Neural progenitor cell (in vitro differentiated cells): ENCODE measurements at places on chromosomes 12 and 14.

DNA sequence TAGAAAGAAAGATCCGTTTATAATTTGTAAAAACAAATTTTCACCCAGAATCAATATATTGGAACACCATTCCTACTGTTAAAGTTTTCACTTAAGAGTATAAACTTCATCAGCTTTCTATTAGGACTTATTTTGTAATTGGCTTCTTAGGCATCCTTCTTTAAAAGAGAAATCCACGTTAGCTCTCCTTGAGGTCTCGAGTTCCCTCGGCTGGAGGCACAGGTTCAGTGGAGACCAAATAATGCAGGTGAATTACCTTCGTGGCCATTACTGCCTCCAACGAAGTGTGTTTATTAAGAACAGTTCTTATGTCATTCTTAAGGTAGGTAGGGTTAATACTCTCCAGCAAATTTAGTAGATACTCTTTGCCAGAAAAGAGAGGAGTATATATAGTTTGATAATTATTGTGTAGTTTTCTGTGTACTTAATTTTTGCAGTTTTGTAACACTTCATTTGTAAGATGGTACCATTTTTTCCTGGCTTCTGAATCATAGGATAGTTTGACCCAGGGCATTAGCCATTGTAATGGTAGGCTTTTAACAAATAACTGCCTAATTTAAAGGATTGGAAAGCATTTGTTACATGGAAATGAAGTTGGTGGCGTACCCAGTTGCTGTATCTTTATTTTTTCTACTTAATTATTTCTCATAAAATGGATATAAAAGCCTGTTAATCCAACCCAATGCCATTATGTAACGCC, 2.2 kb downstream of the CALM1 start:
- H3K27me3 ChIP-seq = peaks cover 3% of the 10 kb centered on the region
- H3K4me3 ChIP-seq = peak overlapping the region; percentile 100
- peaks cover 7% of the 10 kb centered on the region for H3K36me3 ChIP-seq

- no peaks in the 10 kb centered on the region for H3K4me1 ChIP-seq
- no peaks in the 10 kb centered on the region for H3K36me3 ChIP-seq
- no peak for DNase-seq
These were observed 84.5 kb upstream of the PDZRN4 start for GRCh38 chr12:41103614-41104013.

DNA sequence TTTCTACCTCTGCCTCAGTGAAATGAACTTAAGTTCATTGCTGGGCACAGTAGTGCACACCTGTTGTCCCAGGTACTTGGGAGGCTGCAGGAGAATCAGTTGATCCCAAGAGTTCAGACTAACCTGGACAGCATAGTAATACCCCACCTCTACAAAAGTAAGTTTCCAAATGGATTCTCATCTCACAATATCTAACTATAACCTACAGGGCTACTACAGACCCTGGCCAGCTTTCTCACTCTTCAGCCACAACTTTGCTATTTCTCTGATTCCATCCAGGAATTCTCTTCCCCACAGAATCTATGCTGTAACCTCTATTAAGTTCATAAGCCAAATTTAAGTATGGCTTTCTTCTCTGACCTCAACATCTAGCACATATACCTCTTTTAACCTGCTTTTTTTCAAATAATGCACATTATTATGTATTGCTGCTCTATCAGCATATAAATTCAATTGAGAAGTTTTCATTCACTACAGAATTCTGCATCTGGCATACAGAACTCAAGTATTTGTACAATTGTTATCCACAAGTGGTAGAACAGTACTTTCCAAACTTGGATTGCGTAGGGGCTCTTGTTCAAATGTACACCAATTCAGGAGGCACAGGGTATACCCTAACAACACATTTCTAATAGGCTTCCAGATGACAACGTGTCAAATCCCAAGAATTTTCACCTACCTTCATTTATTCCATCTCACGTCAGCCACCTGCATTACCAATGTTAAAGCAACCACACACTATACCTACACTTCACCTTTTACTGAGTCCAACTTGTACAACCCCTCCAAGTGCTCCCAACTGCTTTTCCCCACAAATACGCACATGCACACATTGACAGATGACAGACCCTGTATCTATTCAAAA, 3.8 kb downstream of the RPS29 start:
- H3K27me3 ChIP-seq = no peaks in the 10 kb centered on the region
- H3K36me3 ChIP-seq = peaks cover 15% of the 10 kb centered on the region
- DNase-seq = no peak
- H3K27ac ChIP-seq = no peak overlapping the region
- peaks cover 6% of the 10 kb centered on the region for H3K4me1 ChIP-seq

DNA sequence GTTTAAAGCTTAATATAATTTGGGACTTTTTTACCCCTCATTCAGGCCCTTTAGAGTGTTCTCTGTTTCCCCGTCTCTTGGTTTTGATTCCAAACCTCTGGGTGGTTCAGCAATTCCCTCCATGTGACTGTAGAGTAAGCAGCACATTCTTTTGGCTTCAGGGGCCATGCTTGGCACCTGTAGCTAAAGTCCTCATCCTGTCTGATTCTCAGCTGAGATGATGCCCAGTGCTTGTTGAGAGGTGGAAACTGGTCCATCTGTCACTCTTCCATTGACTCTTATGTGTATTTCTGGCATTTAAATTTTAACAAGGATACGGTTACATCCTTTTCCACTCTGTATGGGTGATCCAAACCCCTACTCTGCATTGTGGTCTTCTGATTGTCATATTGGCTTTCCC, 127.1 kb downstream of the DIO2 start:
- no peaks in the 10 kb centered on the region for H3K4me1 ChIP-seq
- no peaks in the 10 kb centered on the region for H3K36me3 ChIP-seq
- no peak for DNase-seq
- H3K27ac ChIP-seq = no peak overlapping the region

- H3K27me3 ChIP-seq = no peaks in the 10 kb centered on the region
- no peaks in the 10 kb centered on the region for H3K36me3 ChIP-seq
- no peaks in the 10 kb centered on the region for H3K4me1 ChIP-seq
- H3K27ac ChIP-seq = no peak overlapping the region
- DNase-seq = no peak
These were observed 167.6 kb downstream of the TTC8 start for GRCh38 chr14:88992011-88992410.

GRCh38 chr14:75968456-75968855, 13.3 kb downstream of the TGFB3 start:
- no peaks in the 10 kb centered on the region for H3K4me1 ChIP-seq
- H3K4me3 ChIP-seq = no peak overlapping the region
- H3K27me3 ChIP-seq = no peaks in the 10 kb centered on the region
- no peak overlapping the region for H3K27ac ChIP-seq

- peak; percentile 91 for DNase-seq
- H3K4me1 ChIP-seq = peaks cover 39% of the 10 kb centered on the region
- peak overlapping the region; percentile 46 for H3K4me3 ChIP-seq
- peak overlapping the region; percentile 93 for H3K27ac ChIP-seq
- H3K27me3 ChIP-seq = no peaks in the 10 kb centered on the region
These were observed 17.3 kb upstream of the YY1 start for GRCh38 chr14:100221533-100222223.

- H3K36me3 ChIP-seq = no peaks in the 10 kb centered on the region
- DNase-seq = no peak
- H3K4me1 ChIP-seq = no peaks in the 10 kb centered on the region
- H3K4me3 ChIP-seq = no peak overlapping the region
- no peaks in the 10 kb centered on the region for H3K27me3 ChIP-seq
These were observed 165.9 kb upstream of the AMIGO2 start for GRCh38 chr12:47245623-47246022.

GRCh38 chr12:132279184-132279889, 50.1 kb downstream of the GALNT9 start:
- H3K4me1 ChIP-seq = peaks cover 18% of the 10 kb centered on the region
- peaks cover 9% of the 10 kb centered on the region for H3K27me3 ChIP-seq
- DNase-seq = no peak
- no peaks in the 10 kb centered on the region for H3K36me3 ChIP-seq

GRCh38 chr14:81192594-81192993, 28.2 kb downstream of the GTF2A1 start:
- H3K36me3 ChIP-seq = peaks cover 52% of the 10 kb centered on the region
- no peak overlapping the region for H3K27ac ChIP-seq
- H3K27me3 ChIP-seq = no peaks in the 10 kb centered on the region
- DNase-seq = no peak

DNA sequence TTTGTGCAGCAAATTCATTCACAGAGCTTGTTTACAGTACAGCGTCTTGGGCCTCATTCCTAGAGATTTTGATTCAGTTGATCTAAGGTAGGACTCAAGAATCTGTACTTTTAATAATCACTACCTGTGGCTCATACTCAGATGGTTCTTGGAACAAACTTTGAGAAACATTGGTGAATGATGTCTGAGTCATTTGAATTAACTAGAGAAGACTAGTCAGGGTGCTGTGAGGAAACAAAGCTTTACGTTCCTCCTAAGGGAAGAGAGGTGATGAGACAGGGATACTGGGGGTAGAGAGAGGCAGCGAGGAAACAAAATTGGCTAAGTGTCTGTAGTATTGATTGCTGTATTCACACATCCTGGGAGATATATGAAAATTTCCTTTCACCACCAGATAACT, 109.4 kb downstream of the SLC15A5 start:
- H3K4me1 ChIP-seq = peaks cover 4% of the 10 kb centered on the region
- H3K27me3 ChIP-seq = peaks cover 5% of the 10 kb centered on the region
- no peaks in the 10 kb centered on the region for H3K36me3 ChIP-seq
- H3K4me3 ChIP-seq = no peak overlapping the region

- no peak for DNase-seq
- H3K36me3 ChIP-seq = no peaks in the 10 kb centered on the region
- no peak overlapping the region for H3K4me3 ChIP-seq
- peaks cover 100% of the 10 kb centered on the region for H3K27me3 ChIP-seq
These were observed 78.7 kb downstream of the FZD10 start for GRCh38 chr12:130240831-130241590.

GRCh38 chr14:79018836-79019235, 848.7 kb downstream of the NRXN3 start:
- H3K4me1 ChIP-seq = no peaks in the 10 kb centered on the region
- H3K36me3 ChIP-seq = no peaks in the 10 kb centered on the region
- no peak for DNase-seq

DNA sequence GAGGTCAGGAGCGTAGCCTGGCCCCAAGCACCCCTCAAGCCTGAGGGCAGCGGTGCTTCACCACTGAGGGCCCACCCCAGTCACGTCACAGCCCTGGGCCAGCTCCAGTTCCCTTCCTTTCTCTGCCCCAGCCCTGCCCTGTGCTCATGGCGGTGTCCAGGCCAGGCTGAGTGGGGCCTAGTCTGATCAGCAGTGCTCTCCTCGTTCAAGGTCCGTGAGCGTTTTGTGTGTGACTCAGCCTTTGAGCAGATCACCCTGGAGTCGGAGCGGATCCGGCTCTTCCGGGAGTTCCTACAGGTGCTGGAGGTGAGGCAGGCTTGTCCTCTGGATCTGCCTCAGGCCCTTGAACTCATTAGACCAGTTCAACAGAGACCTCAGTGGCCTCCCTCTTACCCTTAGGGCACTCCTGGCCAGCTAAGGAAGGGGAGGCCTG, 19.0 kb downstream of the PRPF40B start:
- H3K36me3 ChIP-seq = no peaks in the 10 kb centered on the region
- H3K27me3 ChIP-seq = no peaks in the 10 kb centered on the region
- peaks cover 4% of the 10 kb centered on the region for H3K4me1 ChIP-seq
- DNase-seq = no peak
- H3K4me3 ChIP-seq = no peak overlapping the region

GRCh38 chr14:55221968-55222367, 30.6 kb upstream of the DLGAP5 start:
- DNase-seq = no peak
- peaks cover 9% of the 10 kb centered on the region for H3K4me1 ChIP-seq
- H3K36me3 ChIP-seq = no peaks in the 10 kb centered on the region
- H3K27me3 ChIP-seq = no peaks in the 10 kb centered on the region
- no peak overlapping the region for H3K27ac ChIP-seq

GRCh38 chr12:7101694-7102131, 7.3 kb downstream of the C1RL start:
- no peak overlapping the region for H3K4me3 ChIP-seq
- H3K4me1 ChIP-seq = no peaks in the 10 kb centered on the region
- H3K36me3 ChIP-seq = peaks cover 14% of the 10 kb centered on the region
- DNase-seq = no peak
- H3K27me3 ChIP-seq = no peaks in the 10 kb centered on the region

DNA sequence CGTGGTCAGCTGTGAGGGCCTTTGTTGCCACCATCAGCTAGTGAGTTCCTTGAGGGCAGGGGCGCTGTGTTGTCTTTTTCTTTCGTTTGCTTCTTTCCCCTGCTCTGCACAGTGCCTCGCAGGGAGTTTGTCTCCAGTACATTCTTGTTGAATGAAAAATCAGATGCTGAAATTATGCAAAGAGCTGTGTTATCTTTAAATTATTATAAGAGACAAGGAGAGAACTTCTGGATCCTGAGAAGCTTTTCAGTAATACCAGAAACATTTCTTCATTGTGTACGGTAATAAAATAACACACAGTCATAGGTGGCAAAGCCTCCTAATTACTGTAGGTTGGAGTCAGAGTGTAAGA, 14.9 kb downstream of the EML1 start:
- no peaks in the 10 kb centered on the region for H3K27me3 ChIP-seq
- DNase-seq = no peak
- no peak overlapping the region for H3K27ac ChIP-seq
- H3K4me3 ChIP-seq = no peak overlapping the region
